Muscle of leg (tissue), 16 donors: ENCODE measurements at places on chromosomes 4 and X. TPM values are rescaled to one million over a fixed set of nuclear protein-coding genes. Genes with fewer than 3 reads are reported as not detected.

FABP2 gene
- 0.99 TPM for polyA plus RNA-seq

DNA sequence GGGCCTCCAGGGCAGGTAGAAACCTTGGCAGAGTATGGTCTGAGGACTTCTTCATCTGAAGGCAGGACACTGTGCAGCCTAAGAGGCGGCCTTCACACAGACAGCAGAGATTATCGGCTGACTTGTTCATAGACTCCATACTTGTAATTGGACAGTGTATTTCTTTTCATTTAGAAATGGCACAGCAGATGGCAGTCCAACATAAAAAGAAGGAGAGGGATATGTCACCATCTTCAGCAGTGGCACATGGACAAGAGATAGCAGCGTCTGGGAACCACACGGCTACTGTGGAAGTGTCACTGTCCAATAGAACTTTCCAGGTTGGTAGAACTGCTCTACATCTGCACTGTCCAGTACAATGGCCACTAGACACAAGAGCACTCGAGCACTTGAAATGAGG is 21.7 kb upstream of the GEMIN8 start:
- DNase-seq = no peak

GRCh38 chr4:128334256-128334655 is 46.6 kb upstream of the PGRMC2 start:
- no peak for DNase-seq

GRCh38 chr4:189022440-189023035 is 883.3 kb downstream of the TRIML1 start:
- no peak for DNase-seq

DNA sequence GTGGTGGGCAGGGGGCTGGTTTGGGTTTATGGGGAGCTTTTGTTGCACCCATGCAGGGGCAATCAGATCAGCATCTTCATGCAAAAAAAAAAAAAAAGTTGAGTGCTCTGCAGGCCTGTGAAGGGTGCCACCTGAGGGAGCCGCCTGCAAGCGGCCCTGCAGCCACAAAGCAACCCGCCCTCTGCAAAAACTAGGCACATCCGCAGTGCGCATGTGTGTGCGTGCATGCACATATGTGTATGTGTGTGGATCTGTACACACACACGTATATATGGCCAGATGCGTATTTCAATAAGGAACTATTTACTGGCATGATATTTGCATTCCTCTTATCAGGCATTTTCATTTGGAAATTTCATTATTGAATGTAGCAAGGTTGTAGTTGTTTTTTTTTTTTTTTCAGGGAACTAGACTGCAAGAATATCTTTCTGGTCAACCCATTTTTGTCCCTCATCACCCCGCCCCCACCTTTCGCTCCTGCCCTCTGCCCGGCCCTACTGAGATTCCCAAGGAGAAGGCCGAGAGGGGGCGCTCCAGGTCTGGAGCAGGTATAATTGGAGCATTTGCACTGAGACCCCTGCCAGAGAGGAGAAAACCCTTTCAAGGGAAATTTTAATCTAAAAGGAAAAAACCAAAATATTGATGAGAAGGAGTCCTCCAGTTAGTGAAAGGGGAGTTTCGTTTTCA is 18.1 kb downstream of the CCNQ start:
- DNase-seq = no peak

DNA sequence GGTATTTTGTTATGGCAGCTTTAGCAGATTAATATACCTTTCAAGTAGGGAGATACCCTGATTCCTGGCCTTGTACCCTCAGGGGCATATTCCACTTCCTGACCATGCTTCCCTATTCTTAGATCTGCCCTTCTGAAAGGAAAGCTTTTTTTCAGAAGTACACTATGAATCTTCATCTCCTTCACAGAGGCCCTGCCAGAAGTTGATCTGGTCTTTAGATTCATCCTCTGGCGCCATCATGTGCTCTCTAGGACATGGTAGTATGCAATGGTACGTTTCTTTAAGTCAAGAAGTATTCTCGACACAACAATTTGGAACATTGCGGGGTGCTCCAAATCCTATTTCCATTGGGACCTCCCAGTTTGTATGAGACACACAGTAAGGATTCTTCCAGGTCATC is 39.6 kb upstream of the DIPK2B start:
- DNase-seq = no peak

NAT8L gene
- polyA plus RNA-seq = 2.2 TPM

BMX gene
- 2.3 TPM for polyA plus RNA-seq

DNA sequence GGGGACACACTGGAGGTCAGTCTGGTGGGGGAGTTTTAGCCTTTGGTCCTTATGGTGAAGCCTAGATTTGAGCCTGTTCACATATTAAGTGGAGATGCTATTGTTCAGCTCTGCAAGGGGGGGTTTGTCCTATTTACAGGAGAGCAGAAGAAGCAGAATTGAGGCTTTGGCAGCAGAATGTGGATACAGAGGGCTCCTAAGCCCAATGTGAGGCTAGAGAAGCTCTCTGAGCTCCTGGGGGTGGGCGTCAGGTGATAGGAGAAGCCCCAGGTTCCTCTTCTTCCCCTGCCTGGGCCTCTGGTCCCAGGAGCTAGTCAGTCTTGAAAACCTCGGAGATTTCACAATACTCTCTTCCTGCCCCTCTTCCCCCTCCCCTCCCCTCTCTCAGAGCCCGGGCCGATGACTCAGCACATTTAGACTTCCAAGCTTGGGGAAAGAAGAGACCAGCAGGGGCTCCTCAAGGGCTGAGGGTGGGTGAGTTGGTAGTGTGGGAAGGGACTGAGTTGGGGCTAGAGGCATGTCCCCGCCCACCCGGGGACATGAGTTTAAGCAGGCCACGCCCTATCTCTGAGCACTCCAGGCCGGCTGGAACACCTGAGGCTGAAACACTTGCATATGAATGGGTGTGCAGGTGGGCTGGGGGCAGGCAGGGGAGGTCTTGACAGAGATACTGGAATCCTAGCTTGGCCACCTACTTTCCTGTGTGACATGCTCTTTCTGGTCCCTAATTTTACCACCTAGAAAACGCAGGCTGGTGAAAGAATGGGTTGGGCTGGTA is 3.4 kb downstream of the TFE3 start:
- DNase-seq = peak; percentile 83

RNF175 gene
- 0.68 TPM for polyA plus RNA-seq

- DNase-seq = peak; percentile 23
Measured at GRCh38 chr4:119000400-119000799, 111.7 kb downstream of the SYNPO2 start.

GRCh38 chr4:34181891-34182290 is 2062.4 kb downstream of the ARAP2 start:
- DNase-seq = no peak

VCX2 gene
- not detected for polyA plus RNA-seq

DNA sequence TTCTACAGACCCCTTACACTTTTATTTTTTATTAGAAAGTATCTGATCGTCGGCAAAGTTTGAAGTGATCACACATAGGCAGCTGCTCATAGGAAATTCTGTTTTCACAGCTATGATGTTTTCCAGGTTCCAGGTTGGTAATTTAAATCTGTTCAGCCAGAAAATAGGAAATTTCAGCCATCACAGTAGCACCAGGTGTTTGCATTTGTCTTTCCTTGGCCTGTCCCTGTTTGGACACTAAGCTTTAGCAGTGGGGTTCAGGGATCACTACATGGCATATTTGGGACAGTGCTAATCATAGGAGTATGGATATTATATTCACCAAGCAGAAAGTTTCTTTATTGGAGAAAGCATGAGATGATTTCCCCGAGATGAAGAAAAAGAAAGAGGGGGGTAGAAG is 92.9 kb downstream of the ANK2 start:
- no peak for DNase-seq

- DNase-seq = peak; percentile 8
Measured at GRCh38 chr4:99947608-99948007, 1.2 kb upstream of the DNAJB14 start.

GRCh38 chr4:11599064-11599463 is 170.4 kb upstream of the HS3ST1 start:
- no peak for DNase-seq

LEF1 gene
- polyA plus RNA-seq = 3.4 TPM

GRCh38 chr4:106854569-106855351 is 181.4 kb downstream of the DKK2 start:
- peak; percentile 27 for DNase-seq

- DNase-seq = peak; percentile 4
Measured at GRCh38 chr4:115274545-115274944, 161.1 kb upstream of the NDST4 start.

GRCh38 chrX:123108513-123109427 is 75.3 kb upstream of the GRIA3 start:
- no peak for DNase-seq

PSAPL1 gene
- not detected for polyA plus RNA-seq

DNA sequence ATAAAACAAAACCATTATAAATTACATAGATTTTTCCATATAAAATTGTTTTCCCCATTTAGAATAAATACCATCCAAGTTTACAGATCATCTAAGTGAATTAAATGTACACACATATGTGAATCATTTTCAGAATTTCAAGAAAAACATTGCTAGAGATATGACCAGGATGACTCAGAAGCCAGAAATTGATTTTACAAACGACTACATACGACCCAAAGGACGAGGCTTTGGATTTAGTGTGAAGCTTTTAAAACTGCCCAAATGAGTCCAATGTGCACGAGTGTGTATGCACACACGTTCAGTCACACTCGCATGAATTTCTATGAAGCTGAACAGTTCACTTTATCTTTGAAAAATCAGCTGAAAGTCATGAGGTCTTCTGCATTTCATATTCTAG is 37.9 kb downstream of the MFAP3L start:
- DNase-seq = no peak

- DNase-seq = peak; percentile 92
Measured at GRCh38 chr4:106587558-106587957, 219.0 kb upstream of the GIMD1 start.

GRCh38 chrX:154408659-154409221 is 314 bp downstream of the DNASE1L1 start:
- no peak for DNase-seq

PAK3 gene
- 4.5 TPM for polyA plus RNA-seq

- peak; percentile 6 for DNase-seq
Measured at GRCh38 chr4:109658871-109659410, 44.3 kb downstream of the CASP6 start.

GRCh38 chr4:88702782-88703181 is 5.2 kb upstream of the NAP1L5 start:
- DNase-seq = no peak

CRMP1 gene
- polyA plus RNA-seq = 19.8 TPM

DNA sequence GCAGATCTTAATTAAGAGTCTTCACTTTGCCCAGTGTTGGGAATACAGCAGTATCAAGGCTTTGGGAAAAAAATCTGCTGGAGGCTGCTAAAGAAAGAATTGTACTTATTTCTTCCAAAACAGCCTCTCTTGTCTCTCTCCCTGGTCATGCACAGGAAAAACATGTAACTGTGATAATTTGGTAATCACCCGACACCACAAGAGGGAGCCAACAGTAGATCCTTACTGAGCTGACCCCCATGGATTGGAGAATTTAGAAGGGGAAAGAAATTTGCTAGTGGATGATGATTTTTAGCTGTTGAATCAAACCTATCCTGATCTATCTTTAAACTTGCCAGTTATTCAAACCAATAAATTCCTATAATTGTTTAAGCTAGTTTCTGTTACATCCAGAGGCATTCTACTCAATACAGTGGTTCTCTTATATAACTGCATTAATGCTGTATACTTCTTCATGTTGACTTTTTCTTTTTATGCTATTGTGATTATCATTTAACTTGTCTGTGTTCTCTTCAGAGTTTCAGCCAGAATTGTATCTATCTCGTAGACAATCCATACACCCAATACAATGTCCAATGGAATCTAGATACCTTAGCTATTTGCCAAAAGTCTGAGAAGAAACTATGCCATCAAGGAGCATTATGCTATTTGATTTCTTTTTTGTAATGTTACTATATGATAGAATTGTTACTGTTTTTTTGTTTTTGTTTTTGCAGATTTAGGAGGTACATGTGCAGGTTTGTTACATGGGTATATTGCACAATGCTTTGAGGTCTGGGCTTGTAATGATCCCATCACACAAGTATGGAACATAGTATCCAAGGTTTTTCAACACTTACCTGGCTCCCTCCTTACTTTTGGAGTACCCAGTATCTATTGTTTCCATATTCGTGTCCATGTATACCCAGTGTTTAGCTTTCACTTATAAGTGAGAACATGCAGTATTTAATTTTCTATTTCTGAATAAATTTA is 31.3 kb upstream of the ARHGEF38 start:
- DNase-seq = peak; percentile 52

DNA sequence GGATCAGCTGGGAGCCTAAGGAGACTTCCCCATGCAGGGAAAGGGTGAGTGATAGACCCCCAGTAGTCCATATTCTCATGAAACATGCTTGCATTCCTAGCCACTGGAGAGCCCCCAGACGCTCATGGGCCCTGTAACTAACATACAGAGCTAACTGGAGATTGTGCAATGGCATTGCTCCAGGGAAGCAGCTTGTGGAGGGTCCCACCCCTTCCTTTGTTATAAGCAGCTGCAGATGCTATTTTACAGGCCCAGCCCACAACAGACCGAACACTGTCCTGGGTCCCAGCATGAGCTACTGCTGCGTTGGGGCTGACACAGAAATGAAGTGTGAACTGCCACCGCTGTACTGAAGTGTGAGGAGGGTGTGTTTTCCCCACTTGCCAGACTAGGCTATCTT is 1465.7 kb upstream of the DIAPH2 start:
- DNase-seq = peak; percentile 7

- DNase-seq = no peak
Measured at GRCh38 chr4:4392501-4393183, 5.7 kb downstream of the NSG1 start.

SOWAHD gene
- polyA plus RNA-seq = 0.80 TPM

PAGE2 gene
- polyA plus RNA-seq = not detected

GRCh38 chr4:9592010-9592409 is 147.8 kb downstream of the DEFB131A start:
- DNase-seq = no peak
